ENCODE measurements at places on chromosomes 2 and 18.

DNA sequence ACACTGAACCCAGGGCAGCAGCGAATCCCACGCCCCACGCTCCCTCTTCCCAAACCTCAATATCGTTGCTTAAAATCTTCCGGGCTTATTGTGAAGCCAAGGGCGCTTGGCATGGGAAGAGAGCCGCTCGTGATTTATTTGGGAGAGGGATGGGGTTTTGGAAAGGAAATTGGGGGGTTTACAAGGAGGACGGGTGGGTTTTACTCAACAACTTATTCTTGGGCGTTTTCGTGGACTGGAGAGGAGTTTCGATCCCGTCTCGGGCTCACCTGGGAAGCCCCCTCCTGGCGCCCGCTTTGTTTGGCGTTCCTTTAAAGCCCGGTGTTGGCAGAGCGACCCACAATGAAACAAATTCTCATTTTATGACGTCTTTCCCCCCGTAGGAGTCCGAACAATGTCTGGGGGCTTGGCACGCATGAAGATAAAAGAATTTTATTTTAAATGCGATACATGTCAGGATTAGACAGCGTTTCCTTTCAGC is 135.3 kb downstream of the INSIG2 start:
- no peak for DNase-seq

GRCh38 chr2:79789811-79790210 is 277.0 kb downstream of the CTNNA2 start:
- no peak for DNase-seq

DNA sequence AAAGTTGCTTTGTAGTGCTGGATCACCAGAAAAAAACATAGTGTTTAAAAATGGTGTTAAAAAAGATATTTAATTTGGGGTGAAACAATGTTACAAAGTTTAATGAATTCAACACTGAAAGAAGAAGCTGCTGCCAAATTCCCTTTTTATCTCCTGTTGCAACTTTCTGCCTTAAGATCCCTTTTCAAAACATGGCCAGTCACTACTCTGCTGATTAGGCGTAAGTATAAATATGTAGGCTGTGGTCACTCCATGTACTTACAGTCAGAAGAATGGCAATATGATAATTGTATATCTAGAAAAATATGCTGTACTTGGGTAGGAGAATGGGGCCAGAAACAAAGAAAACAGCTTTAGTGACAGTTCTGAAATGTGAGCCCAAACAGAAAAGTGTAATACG is 123.5 kb upstream of the ZBTB14 start:
- no peak for DNase-seq

DNA sequence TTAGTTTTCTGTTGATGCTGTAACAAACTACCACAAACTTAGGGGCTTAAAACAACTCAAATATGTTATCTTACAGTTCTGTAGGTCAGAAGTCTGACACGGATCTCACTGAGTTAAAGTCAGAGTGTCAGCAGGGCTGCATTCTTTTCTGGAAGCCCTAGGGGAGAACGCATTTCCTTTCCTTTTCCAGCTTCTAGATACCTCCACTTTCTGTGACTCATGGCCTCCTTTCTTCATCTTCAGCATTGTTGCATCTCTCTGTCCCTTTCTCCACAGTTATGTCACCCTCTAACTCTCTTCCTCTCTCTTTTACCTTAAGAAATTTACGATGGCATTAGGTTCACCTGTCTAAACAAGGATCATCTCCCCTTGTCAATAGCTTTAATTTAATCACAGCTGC is 13.3 kb upstream of the PPP4R1 start:
- no peak for DNase-seq

GRCh38 chr2:159738509-159739390 is 26.4 kb downstream of the MARCHF7 start:
- DNase-seq = no peak

- no peak for DNase-seq
Measured at GRCh38 chr2:64808754-64809153, 155.0 kb upstream of the SERTAD2 start.

GRCh38 chr18:2448565-2449151 is 122.6 kb downstream of the METTL4 start:
- DNase-seq = no peak

DNA sequence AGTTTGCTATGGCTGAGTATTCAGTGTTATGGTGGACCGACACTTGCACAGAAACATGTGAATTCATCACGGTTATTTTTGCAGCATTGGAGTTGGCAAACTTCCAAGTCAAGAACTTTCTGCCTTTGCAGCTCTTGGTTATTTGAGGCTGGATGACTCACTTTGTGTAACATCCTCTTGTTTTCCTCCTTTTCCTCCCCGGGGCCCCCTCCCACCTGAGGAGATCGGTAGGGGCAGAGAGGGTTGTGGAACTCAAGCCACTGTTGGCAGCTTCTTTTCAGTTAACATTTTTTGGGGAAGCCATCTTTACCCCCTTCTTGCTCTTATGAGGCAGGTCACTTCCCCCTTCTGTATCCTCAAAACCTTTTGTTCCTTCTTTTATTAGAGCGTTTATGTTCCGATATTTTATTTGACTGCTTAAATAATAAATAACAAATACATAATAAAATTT is 48.6 kb downstream of the DDX1 start:
- DNase-seq = no peak

DNA sequence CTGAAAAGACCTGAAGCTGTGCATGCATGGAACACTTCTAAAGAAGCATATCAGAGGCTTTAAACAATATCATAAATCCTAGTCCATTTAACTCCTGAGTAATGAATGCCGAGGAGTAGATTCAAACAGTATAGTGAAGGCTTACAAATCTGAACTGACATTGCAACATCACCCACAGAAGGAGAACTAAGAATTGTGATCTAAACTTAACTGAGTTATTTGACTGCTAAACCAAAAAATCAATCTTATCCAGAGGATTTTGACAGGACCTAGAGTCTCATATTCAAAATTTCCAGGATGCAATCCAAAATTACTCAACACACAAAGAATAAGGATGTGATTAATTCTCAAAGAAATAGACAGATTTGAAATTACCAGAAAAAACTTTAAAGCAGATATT is 181.0 kb downstream of the SLC39A10 start:
- DNase-seq = no peak

GRCh38 chr18:58458304-58458703 is 170.6 kb downstream of the ALPK2 start:
- DNase-seq = no peak

DNA sequence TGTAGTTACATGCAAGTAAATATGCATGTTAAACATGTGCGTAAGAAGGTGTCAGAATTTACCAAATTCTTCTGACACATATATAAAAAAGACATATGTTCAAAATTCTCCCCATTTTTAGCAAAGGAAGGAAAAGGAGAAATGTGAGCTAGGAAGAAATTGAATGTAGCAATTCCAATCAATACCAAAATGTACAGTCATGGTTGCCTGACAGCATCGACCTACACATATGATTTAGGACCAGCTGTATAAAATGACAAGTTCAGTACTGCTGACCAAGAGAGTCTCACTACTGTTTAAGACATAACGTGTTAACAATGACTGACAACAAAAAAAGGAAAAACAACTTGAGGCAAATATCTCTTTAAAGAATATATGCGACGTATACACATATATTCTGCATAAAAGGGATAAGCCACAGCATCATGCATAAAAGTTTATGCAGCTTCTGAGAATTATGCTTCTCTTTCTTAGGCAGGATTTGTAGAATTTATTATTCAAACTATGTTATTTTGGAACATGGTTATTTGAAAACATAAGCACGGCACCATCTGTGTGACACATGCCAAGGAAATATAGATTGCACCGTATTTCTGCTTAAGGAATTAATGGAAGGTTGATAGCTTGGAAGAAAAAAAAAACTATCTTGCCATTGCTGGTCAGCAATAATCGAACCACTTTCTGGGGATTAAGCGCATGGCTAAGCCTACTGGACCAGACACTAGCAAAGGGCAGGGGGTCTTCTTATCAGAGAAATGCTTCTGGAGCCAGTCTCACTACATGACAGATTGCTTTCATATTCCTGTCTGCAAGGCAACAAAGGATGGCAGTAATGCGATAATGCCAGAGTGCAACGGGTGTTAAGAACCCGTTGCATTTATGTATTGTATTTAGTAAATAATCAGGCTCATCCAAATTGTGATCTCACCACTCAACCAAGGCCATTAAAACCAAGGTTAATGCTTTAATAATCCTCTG is 154.0 kb downstream of the WDPCP start:
- DNase-seq = no peak

- DNase-seq = no peak
Measured at GRCh38 chr2:205743137-205743536, 60.8 kb downstream of the NRP2 start.

- DNase-seq = no peak
Measured at GRCh38 chr2:4144731-4145130, 441.4 kb downstream of the DCDC2C start.

DNA sequence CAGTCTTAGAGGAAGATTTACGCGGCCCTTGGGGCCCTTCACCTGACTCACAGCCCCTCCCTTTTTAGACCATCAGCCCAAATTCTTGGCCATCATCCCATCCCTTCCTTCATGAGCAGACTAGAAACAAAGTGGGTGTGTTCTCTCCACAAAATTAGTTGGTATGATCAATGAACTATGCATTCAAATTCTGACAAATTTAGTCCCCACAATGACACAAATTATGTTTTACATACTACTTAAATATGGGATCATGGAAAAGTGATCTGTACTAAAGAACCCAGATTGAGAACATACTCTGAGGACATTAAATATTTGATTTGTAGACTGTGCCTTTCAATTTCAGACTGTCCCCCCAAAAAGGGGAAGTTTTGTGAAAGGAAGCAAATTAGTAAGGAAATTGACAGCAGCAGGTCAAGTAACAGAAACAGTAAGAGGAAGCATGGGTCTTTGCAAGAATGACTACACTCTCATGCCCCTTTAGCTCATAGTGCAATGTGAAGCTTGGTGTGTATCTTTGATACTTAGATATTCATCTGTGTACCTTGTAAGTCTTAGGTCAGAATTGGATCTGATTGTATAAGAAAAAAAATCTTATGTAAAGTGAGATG is 2.2 kb upstream of the MAPRE2 start:
- DNase-seq = no peak

DNA sequence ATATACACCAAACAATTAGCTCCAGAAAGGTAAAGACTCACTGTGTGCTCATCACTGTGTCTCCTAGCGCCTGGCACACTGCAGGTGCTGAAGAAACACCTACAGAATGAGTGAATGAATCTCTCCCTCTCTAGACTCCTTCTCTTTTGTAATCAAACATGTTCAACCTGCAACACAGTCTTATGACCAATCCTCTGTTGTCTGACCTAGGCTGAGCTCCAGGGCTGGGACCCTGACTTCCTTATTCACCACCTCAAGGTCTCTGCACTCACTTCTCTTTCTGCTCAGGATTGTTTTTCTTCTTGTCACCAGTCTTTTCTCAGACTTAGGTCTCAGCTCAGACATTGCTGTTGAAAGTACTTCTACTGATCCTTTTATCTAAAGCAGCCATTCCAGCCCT is 9.8 kb downstream of the CKAP2L start:
- DNase-seq = no peak

DNA sequence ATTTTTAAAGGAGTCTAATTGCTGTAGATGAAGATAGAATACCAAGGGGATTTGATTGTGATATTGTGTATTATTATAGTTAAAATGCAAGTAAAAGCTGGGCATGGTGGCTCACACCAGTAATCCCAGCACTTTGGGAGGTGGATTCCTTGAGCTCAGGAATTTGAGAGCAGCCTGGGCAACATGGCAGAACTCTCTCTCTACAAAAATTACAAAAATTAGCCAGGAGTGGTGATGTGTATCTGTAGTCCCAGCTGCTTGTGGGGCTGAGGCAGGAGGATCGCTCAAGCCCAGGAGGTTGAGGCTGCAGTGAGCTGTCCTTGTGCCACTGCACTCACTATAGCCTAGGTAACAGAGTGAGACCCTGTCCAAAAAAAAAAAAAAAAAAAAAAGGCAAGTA is 687.0 kb downstream of the NUP35 start:
- DNase-seq = no peak

- no peak for DNase-seq
Measured at GRCh38 chr2:33822964-33823363, 223.9 kb upstream of the FAM98A start.

GRCh38 chr2:98866033-98866432 is 70.0 kb downstream of the CRACDL start:
- DNase-seq = no peak

GRCh38 chr2:27965841-27966240 is 75.3 kb downstream of the BABAM2 start:
- no peak for DNase-seq

- no peak for DNase-seq
Measured at GRCh38 chr18:61896757-61897156, 4.0 kb upstream of the RNF152 start.

- no peak for DNase-seq
Measured at GRCh38 chr2:145254291-145254690, 734.4 kb upstream of the ZEB2 start.

- no peak for DNase-seq
Measured at GRCh38 chr2:43472527-43473194, 123.2 kb downstream of the THADA start.

DNA sequence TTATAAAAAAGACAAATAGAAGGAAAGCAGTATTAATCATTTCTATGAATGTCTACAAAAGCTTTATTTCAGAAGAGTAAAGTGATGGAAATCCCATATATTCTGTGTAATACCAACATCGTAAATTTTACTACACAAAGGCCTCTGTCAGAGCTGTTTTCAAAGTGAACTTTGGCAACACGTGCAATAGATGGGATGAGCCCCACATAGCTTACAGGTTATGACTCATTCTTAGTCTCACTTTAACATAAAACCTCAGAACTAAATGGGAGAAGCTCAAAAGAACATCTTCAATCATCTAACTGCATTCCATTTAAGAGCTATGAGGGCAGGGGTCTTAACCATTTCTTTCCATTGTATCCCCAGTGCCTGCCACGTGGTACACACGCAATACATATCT is 11.5 kb downstream of the VPS4B start:
- no peak for DNase-seq

GRCh38 chr2:126515471-126515870 is 140.5 kb upstream of the GYPC start:
- DNase-seq = no peak

- no peak for DNase-seq
Measured at GRCh38 chr2:46363535-46364170, 66.4 kb downstream of the EPAS1 start.

DNA sequence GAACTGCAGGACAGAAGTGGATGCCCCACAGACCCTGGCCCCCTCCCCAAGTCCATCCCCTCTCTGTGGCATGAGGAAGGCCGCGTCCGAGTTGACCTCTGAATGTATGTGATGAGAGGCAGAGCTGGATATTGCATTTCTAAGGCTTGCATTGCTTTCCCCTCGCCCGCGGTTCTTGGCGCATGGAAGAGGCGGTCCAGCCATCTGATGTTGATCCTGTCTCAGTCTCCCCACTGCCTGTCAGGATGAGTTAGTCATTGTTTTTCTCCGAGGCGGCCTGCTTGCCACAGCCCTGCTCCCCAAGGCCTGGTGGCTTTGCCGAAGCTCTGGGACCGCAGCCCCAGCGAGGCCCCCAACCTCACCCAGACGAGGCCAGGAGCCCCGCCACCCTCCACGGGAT is 88.6 kb downstream of the SMAD7 start:
- no peak for DNase-seq

GRCh38 chr2:107932488-107932887 is 53.8 kb upstream of the SLC5A7 start:
- no peak for DNase-seq

- DNase-seq = no peak
Measured at GRCh38 chr2:113863144-113863543, 26.7 kb upstream of the ACTR3 start.

Data from NCI-H1436 treated with DMSO at 0.1 percent for 48 hours (cell line).